Activated T-cell treated with anti-CD3 and anti-CD28 coated beads for 24 hours (primary cell): ENCODE measurements at places on chromosomes 16 and 17.

GRCh38 chr17:42329025-42329976 is 41.0 kb downstream of the STAT5A start:
- DNase-seq: no peak

- no peak for DNase-seq
Observed at GRCh38 chr16:89279666-89280481, 62.4 kb downstream of the ZNF778 start.

DNA sequence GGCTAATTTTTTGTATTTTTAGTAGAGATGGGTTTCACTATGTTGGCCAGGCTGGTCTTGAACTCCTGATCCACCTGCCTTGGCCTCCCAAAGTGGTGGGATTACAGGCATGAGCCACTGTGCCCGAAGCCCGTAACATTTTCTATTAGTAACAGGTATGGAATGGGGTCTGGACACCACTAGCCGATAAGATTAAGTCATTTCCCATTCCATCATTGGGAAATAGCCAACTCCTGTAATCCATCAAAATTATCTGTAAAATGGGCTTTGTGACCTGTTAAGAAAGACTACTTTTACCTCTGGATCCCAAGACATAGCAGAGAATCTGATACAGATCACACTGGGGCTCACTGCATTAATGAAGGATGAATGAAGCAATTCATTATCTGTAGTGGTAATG is 3.9 kb upstream of the LUC7L3 start:
- no peak for DNase-seq

- DNase-seq: no peak
Observed at GRCh38 chr17:2025622-2026309, 632 bp upstream of the RTN4RL1 start.
